D721Med (cell line): ENCODE measurements at places on chromosomes 2 and 18.

- DNase-seq: no peak
These were observed 108.1 kb upstream of the SLC1A4 start for GRCh38 chr2:64881037-64881492.

GRCh38 chr18:50284255-50284885 is 3.0 kb upstream of the MBD1 start:
- no peak for DNase-seq

GRCh38 chr2:61362873-61363272 is 108.0 kb downstream of the USP34 start:
- DNase-seq: no peak

- no peak for DNase-seq
These were observed 63.3 kb upstream of the ZNF804A start for GRCh38 chr2:184534986-184535385.

DNA sequence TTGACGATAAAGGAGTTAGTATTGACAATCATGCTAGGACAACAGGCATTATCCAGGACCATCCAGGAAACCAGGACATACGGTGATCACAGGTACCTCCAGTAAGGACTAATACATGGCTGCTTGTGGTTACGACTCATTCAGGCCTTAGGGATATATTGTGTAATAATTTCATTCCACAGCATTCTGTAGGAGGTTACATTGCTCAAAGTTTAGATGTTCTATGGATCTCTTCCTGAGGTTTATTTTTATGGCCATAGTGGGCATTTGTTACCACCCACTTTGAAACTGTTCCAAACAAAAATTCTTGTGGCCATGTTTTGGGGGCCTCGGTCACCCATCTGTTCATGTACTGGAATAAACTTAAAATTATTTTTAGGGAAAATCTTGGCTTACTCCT is 431.6 kb downstream of the METTL4 start:
- no peak for DNase-seq

DNA sequence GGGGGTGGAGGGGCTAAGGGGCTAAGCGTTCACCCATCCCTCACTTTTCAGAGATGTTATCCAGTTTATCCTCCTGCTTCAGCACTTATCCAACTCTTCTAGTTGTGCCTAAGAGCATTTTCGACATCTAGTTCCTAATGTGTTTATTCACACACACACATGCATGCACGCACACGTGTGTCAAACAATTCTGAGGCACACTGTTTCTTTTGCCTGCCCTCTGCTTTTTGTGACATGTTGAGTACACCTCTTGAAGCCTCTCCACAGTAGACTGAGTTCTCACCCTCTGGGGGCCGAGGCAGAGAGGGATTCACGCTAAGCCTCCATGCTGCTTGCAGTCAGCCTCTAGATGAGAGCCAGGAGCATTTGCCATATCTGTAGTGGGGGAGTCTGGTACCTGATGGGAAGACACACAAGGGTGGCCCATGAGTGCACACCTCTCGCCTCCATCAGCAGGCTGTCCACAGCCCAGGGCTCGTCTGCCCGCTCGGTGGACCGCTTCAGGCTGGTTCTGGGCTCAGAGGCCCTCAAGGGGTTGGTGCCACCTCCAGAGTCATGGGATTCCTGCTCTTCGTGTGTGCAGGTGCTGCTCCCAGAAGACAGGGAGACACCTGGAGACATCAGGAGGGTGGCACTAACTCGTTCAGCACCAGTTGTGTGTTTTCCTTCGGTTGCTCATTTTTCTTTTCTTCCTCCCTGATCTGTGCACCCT is 11.9 kb downstream of the TWIST2 start:
- DNase-seq: no peak

DNA sequence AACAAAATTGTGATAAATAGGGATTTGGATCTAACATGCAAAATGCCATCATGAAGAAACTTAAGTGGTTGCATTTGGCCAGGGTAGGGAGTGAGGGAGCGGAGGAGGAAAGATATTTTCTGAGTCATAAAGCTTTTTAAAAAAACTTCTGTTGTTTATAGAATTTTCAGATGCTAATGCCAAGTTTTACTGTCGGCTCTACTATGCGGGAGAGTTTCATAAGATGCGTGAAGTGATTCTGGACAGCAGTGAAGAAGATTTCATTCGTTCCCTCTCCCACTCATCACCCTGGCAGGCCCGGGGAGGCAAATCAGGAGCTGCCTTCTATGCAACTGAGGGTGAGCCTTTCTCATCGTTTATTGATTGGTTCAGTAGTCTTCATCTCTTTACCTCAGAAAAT is 56.0 kb upstream of the PTH2R start:
- no peak for DNase-seq

DNA sequence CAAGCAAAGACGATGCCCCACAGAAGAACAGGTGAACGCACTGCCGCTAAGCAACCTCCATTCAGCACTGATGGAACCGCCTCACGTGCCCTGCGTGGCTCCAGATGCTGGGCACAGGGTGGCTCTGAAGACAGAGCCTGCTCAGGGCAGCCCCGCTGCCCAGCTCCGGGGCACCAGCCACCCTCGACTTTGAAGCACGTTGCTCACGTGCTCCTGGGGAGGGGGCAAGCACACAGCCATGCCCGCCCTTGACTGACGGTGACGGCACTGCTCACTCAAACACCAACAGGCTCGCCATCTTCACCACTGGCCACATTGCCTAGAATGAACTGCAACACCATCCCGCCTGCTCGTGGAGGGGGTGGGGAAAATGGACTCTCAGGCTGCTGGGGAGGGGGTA is 251.3 kb downstream of the HDAC4 start:
- no peak for DNase-seq

GRCh38 chr2:150211164-150211631 is 276.3 kb downstream of the RND3 start:
- no peak for DNase-seq

GRCh38 chr2:174662459-174662858 is 64.9 kb upstream of the WIPF1 start:
- DNase-seq: no peak

GRCh38 chr2:62768615-62769014 is 63.1 kb downstream of the EHBP1 start:
- no peak for DNase-seq

- no peak for DNase-seq
These were observed 69.3 kb downstream of the NCKAP5 start for GRCh38 chr2:133498662-133499585.

GRCh38 chr2:157262248-157262647 is 4.7 kb downstream of the GALNT5 start:
- no peak for DNase-seq

DNA sequence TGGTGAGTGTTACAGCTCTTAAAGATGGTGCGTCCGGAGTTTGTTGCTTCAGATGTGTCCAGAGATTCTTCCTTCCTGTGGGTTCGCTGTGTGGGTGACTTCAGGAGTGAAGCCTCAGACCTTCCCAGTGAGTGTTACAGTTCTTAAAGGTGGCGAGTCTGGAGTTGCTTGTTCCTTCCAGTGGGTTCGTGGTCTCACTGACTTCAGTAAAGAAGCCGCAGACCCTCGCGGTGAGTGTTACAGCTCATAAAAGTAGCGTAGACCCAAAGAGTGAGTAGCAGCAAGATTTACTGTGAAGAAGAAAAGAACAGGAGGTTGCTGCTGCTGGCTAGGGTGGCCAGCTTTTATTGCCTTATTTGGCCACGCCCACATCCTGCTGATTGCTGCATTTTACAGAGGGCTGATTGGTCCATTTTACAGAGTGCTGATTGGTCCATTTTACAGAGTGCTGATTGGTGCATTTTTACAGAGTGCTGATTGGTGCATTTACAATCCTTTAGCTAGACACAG is 34.0 kb upstream of the SPTBN1 start:
- DNase-seq: no peak

- DNase-seq: no peak
These were observed 7.5 kb downstream of the RALBP1 start for GRCh38 chr18:9482790-9483189.

- no peak for DNase-seq
These were observed 153.5 kb upstream of the CAVIN2 start for GRCh38 chr2:192000196-192000980.

DNA sequence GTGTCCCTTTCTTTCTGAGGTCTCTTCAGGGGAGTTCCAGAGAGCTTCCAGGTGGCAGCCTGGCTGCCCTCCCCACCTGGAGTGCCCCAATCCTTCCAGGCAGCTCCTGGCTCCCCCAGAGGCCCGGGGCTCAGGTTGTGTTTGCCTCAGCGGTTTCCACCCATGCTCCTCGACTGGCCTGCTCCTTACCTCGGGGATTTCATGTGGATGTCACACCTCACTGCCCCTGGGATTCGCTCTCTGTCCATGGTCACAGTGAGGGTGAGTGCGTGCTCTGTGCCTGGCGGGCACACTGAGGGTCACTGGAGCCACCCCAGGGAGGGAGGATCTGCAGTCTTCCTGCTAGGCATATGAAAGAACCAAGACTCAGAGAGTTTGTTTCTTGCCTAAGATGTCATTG is 2.1 kb upstream of the TOGARAM2 start:
- DNase-seq: no peak

- DNase-seq: no peak
These were observed 201.8 kb upstream of the HDAC4 start for GRCh38 chr2:239602290-239603282.

GRCh38 chr2:169090133-169090820 is 20.9 kb downstream of the DHRS9 start:
- DNase-seq: no peak

DNA sequence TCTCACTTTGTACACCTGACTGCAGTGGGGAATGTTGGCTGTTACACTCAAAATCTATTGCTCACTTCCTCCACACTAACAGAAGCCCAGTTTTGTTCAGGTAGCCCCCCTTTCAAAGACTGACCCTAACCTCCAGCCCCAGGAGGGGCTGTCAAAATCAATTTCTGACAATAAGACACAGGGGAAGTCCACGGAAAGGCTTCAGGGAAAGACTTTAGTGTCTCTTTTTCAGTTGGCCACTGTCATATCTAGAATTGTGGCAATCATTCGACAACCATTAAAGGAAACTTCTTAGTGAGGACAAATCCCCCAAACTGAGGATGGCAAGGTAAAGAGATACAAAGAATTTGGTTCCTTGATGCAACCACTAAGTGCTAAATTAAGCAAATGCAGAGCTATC is 59.0 kb downstream of the BARD1 start:
- no peak for DNase-seq

GRCh38 chr18:68793951-68794350 is 3.9 kb upstream of the CCDC102B start:
- DNase-seq: no peak

DNA sequence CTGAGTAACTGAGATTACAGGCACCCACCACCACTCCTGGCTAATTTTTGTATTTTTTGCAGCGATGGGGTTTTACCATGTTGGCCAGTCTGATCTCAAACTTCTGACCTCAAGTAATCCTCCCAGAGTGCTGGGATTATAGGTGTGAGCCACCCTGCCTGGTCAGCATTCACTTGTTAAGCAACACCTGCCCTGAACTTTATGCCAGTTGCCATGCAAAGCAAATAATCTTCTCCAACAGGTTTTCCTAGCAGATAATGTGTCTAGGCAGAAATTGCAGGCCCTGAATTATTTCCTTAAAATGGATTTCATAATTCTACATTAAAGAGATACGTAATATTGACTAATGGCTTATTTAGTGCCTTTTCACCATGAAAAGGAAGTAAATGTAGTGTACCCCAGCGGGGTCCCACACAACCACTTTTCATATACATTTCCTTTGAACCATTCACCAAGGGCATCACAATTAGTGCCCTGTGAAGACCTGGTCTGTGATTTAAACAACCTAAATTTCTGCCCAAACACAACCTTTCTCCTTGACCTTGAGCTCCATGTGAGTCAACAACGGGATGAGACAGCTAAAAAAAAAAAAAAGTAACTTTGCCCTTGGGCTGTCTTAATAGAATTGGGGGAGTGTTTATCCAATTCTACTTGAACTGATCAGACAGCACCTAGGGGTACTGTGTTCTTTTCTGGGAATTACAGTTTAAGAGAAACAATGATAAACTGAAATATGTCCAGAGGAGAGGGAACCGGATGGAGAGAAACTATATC is 41.6 kb downstream of the EEF1B2 start:
- no peak for DNase-seq

DNA sequence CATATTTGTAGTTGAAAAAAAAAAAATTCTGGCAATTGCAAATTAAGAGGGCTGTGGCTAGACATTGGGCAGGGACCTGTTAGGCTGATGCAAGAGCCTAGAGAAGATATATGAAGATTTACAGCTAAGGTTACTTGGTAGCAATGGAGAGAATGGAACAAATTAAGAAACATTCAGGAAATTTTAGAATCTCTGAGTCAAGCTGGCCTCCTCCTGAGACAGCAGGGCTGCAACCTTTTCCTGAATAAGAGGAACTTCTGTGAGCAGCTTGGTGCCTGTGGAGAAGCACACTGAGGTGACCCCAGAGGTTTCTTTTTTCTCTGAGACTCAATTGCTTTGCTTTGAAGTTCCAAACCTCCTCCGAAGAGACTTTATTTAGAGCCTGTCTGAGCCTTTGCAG is 118.6 kb upstream of the LRATD1 start:
- no peak for DNase-seq

GRCh38 chr2:187302116-187302515 is 145.9 kb downstream of the CALCRL start:
- no peak for DNase-seq

- no peak for DNase-seq
These were observed 131.7 kb upstream of the CREB1 start for GRCh38 chr2:207397917-207398655.

GRCh38 chr2:105376789-105377240 is 22.0 kb downstream of the FHL2 start:
- DNase-seq: no peak

GRCh38 chr2:207467716-207468347 is 61.9 kb upstream of the CREB1 start:
- DNase-seq: no peak

DNA sequence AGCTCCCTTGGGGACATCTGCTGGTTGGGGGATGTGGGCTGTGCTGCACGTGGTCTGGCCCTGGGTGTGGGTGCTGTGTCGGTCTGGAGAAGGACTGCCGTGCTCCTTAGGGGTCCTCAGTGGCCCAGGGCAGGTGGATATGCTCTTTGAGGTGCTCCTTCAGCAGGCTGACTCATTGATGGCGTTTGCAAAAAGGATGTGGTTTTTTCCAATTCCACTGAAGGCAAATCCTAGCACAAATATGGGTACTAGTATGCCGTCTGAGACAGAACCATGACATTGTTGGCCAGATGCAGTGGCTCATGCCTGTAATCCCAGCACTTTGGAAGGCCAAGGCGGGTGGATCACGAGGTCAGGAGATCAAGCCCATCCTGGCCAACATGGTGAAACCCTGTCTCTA is 3.3 kb downstream of the PPP1R7 start:
- no peak for DNase-seq

DNA sequence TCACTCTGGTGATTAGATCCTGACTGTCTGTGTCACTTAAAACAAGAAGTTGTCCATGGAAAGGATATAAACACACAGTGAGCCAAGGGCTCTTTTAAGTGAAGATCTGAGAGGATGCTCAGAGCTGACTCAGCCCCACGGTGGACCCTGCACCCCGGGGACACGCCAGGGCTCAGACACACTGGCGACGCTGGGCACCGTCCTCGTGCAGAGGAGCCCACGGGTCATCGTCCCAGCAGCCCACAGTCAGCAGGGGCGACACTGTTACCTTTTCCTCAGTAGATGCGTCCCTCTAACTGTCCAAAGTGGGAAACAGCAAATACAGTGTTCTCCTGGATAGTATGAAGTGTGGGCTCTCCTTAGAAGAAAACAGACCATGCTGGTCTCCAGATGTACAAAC is 225.6 kb downstream of the HDAC4 start:
- no peak for DNase-seq
